CD14-positive monocyte (primary cell): ENCODE measurements at places on chromosomes 13 and 19.

DNA sequence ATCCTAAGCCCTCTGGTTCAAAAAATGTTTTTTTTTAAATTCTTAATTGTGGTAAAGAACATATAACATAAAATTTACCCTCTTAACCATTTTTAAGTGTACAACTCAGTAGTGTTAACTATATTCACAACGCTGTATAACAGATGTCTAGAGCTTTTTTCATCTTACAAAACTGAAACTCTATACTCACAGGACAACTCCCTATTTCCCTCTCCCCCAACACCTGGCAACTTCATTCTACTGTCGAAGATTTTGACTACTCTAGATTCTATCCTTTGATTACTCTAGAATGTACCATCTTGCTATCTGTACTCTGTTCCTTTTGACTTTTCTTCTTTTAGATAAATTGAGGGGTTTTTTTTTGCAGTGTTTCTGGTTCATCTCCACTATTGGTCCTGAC, 200.4 kb downstream of the KLF12 start:
- DNase-seq: no peak

DNA sequence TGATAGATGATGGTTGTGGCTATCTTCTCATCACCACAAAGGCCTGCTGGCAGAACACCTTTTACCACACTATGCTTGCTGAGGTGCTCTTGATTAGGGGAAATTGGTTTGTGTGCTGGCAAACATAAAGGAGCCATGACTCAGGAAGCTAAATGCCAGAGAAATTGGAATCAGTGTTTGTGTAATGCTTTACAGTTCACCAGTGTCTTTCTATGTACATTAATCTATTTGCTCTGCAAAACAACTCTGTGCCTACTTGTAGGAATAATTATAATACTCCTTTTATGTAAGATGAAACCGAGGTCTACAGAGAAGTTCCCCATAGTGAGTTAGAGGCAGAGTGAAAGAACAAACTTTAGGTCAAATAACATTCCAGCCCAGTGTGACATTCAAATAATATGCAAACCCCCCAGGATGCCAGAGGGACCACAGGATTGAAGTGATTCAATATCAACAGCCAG, 390.5 kb upstream of the HTR2A start:
- DNase-seq: no peak

DNA sequence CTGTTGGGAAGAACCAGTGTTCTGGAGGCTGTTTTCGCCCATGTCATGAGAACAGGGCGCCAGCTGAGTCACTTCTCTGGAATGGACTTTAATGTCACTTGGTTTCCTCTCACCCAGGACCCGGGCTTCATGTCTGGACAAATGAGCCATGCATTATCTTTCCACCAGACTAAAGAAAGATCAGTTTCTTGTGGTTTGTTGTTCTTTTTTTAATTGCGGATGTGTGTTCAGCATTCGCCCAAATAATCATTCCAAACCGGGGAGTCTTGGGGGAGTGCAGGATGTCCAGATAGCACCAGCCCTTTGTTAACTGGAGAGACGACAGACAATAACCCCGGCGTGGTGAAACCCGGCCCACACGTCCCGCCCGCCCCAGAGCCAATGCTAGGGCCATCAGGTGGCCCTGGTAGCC, 102.5 kb downstream of the COL4A2 start:
- DNase-seq: no peak

- no peak for DNase-seq
These were observed 200.5 kb downstream of the PCDH20 start for GRCh38 chr13:61215116-61215515.

DNA sequence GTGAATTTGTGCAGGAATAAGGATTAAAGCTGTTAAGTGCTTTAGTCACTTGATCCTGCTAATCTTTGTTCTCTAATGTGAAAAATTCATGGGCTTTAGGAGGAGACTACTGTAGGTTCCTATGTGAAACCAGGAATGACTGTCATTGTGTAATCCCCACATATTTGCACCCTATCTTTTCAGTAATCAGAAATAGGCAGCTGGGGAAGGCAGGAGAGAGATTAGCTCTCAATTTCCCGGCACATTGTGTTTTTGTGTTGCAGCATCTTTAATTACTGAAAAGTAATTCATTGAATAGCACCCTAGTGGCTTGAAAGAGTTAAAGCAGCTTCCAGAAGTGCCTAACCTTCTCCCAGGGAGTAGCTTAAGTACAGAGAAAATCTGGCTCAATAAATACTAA, 282.9 kb downstream of the OLFM4 start:
- DNase-seq: no peak

DNA sequence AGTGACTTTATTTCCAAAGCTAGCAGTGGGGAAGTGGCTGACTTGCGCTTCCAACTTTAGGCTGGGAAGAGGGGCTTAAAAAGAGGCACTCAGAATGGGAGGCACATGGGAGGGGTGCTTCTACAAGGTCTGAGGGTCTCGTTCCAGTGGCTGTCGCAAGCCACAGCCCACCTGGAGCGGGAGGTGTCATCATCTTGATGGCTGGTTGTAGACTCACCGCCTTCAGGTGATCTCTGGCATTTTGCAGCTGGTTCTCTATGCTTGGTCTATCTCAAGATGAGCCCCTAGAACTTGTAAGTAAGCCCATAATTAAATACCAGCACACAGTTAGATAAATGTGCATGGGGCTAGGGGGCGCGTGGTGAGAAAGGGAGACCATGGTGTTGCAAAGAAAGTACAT, 9.2 kb downstream of the TEX29 start:
- no peak for DNase-seq

GRCh38 chr13:39876258-39876657, 220.8 kb downstream of the COG6 start:
- no peak for DNase-seq

DNA sequence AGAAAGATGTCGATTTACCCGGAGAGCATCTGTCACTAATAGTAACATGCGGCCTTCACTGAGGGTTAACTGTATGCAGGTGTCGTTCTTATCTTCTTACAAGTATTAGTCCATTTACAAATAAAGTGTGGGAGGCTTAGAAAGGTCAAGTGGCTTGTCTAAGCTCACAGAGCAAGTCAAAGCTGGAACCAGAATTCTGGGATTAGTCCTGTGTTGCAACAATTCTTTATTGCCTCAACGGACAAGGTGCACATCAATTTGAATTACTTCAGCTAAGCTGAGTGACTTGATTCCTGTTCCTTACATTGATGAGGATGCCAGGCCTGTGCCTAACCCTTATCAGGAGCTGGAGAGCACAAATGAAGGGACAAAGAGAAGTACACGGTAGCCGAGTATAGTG, 1193.6 kb downstream of the UQCRFS1 start:
- no peak for DNase-seq

GRCh38 chr19:45815481-45816216, 541 bp upstream of the RSPH6A start:
- no peak for DNase-seq

GRCh38 chr19:48963371-48964204, 1.5 kb upstream of the FTL start:
- no peak for DNase-seq

- no peak for DNase-seq
These were observed 429 bp upstream of the ZNF225 start for GRCh38 chr19:44112802-44113137.

DNA sequence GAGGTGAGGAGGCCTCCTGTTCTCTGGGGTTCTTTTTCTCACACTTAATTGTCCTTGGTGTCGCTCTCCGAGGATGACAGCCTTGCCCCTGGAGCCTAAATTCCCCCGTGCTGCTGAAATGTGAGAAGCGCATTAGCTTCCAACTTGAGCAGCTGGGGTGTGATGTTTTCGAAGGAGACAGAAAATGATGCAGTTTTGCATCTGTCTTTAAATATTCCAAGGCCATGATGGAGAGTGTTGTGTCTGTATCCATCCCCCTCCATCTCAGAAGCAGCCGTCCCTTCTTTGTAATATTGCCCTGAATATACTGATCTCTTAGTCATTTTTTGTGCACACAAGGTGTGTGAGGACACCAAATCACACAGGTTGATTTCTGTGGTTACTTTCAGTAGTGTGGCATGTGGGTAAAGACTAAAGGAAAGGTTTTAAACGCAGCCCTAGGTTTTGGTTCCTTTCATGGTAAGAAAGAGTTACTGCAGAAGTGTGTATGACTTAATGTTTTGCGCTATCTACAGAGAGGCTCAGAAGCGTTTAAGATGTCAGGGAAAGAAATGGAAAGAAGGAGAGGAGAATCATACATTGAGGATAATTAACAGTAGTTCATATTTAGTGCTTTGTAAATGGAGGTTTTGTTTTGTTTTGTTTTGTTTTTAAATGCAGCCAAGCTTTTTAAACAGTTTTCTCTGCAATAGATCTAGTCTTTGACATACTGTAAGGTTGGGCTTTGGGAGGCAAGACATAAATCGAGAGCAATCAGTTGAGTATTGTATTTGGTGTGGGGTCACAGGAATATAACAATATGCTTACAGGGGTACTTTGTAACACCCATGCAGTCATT, 1.6 kb downstream of the NBEA start:
- DNase-seq: no peak

GRCh38 chr13:30156270-30156669, 151.1 kb downstream of the KATNAL1 start:
- DNase-seq: no peak

DNA sequence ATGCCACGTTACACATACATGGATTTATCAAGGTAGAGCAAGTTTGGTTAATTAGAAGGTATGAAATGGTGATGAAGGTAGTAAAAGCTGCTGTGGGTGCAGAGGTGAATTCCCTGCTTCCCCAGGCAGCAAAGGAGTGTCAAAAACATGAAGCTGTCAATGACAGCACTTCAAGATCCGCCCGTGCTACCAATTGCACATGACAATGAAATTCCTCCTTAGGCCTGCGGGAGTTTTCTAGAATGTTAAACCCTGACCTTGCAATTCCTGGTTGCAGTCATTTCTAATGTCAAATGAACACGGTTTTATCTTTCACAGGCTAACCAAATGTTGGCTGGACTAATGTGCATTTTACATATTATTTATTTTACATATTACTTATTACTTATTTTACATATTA, 67.7 kb upstream of the LSM14A start:
- DNase-seq: no peak

- no peak for DNase-seq
These were observed 11.8 kb upstream of the PRR20A start for GRCh38 chr13:57128909-57129308.

DNA sequence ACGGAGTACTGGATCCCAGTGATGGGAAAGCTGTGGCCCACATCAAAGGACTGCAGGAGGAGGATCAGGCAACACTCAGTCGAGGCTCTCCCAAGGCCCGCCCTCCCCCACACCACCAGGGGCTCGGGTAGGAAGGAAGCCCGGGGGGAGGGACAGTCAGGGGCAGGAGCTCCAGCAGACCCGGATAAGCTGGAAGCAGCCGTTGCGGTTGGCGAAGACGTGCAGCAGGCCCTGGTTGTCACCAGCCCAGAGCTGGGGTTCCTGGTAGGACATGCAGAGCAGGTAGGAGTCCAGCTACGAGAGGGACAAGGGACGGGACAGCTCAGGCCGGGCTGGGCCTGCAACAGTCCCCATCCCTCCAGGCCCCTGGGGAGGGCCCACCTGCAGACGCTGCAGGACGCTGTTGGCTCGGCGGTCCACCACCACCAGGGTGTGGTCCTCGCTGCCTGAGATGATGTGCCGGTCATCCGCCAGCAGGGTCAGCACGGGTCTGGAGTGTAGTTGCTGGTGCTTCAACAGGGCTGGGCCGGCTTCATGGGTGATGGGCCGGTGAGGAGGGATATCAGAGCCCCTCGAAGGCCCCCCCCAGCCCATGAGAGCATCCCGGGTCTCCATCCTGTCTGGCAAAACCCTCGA, 1.9 kb downstream of the GNG14 start:
- no peak for DNase-seq

DNA sequence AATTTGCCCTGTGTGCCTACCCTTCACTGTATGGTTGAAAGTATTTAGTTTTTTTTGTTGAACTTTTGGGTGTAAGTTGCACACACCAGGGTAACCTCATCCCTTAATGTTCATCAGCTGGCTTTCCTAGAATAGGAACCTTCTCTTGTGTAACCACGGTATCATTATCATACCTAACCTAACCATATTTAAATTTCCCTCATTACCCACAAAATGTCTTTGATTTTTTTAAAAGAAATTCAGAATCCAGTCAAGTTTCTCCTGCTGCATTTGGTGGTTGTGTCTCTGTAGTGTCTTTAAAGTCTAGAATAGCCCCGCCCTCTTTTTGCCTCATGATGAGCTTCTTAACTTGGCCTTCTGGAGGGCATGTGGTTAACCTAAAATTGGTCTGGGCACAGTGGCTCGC, 80.3 kb downstream of the RYR1 start:
- DNase-seq: no peak

- no peak for DNase-seq
These were observed 1180.1 kb upstream of the ATXN8OS start for GRCh38 chr13:68927387-68928026.

DNA sequence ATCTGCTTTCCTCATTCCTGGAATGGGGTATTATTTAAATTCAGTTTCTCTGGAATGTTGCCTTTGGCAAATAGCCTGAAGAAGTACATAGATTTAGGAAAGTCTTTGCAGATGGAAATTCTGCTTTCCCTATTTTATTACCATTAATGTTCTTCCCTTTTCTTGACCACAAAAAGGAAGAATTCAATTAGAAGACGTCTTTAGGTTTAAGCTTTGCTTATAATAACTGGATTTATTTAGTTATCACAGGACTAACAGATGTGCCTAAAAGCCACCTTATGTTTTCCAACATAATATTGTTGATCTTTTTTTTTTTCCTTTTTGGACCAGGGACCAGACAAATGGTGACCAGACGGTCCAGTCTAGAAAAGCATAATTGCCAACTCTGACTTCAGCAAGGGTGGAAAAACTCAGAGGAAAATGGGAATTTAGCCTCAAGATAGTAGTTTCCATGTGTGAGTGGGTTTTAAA, 210.1 kb upstream of the SPRY2 start:
- DNase-seq: no peak

- no peak for DNase-seq
These were observed 8.5 kb upstream of the DOCK9 start for GRCh38 chr13:98986226-98986846.

GRCh38 chr19:54462655-54463530, 685 bp downstream of the LENG9 start:
- DNase-seq: peak; percentile 69

GRCh38 chr13:50894012-50894411, 15.6 kb upstream of the RNASEH2B start:
- DNase-seq: no peak
